ENCODE measurements at places on chromosomes 5 and 9.
A peak's percentile ranks its signal among the peaks of the same experiment; 100 is the strongest.

- peak; percentile 26 for DNase-seq
Measured at GRCh38 chr9:97615439-97616072, 17.6 kb downstream of the TSTD2 start.

GRCh38 chr5:1538276-1538675, 14.5 kb upstream of the LPCAT1 start:
- DNase-seq: no peak

GRCh38 chr9:128805661-128806060, 12.6 kb upstream of the ENDOG start:
- DNase-seq: no peak

DNA sequence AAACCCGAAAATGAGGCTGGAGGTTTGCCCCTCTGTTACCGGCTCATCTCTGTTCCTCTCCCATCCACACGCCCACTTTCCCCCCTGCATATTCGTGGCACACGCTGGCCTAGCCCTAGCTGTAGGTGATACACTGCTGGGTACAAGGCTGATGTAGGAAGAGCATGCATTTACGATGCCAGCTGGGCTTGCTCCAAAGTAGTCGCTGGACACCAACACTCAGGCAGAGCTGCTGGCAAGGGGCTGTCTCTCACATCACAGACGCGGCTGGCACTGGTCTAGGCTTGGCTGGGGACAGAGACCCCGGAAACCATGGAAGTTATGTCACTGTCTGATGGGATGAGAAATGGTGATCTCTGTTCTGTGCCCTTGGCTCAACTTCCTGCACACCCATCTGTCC, 9.8 kb upstream of the PHYKPL start:
- no peak for DNase-seq

GRCh38 chr9:90018688-90019087, 413.9 kb downstream of the GADD45G start:
- DNase-seq: no peak

- no peak for DNase-seq
Measured at GRCh38 chr9:68455451-68455850, 85.2 kb downstream of the TMEM252 start.

DNA sequence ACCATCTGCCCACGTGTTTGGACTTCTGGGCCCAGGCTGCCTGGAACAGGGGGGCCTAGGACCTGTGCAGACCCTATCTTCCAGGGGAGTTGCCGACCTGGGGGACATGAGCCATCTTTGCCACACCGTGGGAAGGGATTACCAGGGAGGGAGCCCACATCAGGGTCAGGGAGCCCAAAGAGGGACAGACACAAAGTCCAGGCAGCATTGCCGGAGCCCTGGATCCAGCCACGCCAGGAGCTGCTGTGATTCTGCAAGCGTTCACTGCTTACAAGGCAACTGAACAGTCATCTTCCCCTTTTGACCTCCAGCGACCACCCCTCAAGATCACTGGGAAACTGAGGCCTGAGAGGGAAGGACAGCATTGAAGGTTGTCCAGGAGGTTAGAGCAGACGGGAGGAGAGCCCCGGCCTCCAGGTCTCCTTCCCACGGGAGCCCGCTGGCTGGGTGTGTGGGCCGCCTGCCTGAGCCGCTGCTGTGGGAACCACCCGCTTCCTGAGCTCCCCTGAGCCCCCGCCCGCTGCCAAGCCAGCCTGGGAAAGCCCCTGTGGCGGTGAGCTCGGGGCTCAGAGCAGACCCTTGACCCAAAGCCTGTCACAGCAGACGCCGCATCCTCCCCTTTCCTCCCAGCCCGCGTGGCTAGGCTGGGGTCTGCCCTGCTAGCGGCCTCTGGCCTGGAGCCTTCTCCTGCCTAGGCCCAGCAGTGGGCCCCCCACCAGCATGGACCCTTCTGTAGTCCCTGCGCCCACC, 17.1 kb upstream of the NOTCH1 start:
- no peak for DNase-seq

DNA sequence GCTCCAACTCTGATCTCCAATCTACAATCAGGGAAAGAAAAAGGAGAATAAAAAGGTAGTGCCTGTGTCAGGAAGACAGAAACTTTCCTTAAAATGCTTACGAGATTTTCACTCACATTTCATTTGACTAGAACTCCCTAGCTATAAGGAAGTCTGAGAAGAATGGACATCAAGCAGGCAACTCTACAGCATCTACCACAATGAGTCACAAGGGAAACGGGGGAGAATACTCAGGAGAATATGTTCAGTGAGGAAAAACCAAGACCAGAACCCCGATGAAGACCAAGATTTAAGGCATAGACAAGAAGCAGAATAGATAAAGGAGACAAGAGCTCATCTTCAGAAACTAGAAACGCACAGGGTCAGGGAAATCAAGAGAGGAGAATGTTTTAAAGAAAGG, 9.0 kb upstream of the SETD9 start:
- no peak for DNase-seq

- DNase-seq: no peak
Measured at GRCh38 chr5:117255211-117256027, 680.8 kb upstream of the SEMA6A start.

DNA sequence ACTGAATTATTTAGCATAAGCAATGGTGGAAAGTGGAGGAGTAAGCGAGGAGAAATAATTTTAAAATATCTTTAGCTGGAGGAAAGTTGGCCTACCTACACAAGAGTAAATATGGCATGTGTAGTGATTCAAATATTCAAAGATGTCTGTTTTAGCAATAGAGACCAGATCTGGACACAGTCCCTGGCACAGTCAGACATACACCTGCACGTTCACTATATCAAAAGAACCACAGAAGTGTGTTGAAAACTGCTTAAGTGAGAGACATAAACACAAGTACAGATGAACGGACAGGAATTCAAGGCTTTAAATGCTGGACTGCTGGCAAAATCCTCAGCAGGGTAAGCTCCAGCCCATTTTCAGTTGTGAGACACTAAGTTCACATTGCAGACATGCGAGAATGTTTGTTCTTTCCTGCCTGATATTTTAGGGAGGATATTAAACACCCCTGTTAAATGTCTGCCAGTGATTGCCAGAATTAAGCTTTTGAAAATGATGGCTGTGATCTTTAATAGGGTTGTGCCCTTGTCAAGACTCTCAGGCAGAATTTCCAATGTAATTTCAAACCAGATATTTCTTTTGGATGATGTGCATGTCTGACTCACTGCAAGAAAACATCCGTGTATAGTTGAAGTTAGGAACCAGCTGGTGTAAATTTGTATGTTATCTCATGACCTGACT, 810.6 kb downstream of the TLE4 start:
- no peak for DNase-seq

DNA sequence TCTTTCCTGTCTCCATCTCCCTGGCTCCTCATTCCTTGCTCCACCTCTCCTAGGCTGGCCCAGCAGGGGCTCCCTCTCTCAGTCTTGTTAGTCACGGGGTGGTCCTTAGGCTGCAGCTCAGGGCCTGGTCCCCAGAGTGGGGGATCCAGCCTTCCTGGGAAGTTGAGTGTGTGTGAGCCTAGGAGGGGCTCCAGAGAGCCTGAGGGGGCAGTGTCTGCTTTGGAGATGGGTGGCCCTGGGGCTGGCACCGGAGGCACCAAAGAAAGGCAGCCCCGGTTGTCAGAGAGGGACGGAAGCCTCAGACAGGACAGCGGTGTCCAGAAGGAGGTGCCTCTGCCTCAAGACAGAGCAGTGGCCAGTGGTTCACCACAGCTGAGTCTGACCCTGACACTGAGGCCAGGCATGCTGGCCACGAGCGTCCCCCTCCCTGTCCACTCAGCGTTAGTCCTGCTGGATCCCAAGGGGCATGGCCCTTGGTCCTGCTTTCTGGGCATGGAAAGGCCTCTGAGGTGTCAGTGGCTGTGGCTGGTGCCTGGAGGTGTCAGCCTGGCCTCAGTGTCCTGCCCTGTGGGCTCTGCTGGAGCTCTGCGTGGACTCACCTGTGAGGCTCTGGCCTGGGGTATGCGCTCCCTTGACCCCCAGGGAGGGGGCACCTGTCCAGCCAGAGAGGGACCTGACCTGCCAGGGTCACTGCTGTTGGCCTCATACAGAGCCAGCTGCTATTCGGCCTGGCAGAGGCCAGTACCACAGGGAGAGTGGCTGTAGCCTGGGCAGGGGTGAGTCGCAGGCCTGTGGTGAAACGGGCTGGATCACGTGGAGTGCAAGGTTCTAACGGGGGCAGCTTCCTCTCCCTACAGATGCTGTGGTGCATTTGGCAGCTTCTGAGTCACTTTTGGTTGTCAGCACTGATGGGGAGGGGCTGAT, 130.6 kb downstream of the CACNA1B start:
- no peak for DNase-seq

DNA sequence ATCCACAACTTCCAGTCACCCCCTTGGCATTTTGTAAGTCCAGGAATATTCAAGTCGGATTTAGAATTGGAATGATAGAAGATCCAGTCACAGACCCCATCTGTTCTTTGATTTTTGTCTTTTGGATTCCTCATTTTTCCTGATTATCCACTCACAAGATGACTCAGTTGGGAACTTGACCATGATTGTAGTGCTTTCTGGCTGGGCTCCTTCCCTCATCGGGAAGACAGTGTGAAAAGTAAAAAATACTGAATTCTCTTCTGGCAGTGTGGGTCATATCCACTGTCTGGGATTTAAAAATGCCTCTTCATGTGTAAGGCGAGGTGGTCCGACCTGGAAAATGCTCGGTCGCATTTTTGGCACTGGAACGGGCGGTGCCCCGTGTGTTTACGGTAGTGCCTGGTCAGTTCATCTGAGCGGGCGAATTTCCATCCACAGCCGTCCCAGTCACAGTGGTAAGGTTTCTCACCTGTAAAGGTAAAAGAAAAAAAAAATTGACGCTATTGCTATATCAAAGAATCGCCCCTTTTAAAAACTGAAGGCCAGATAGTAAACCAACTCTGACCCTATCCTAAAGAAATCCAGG, 4.0 kb downstream of the KLF4 start:
- DNase-seq: no peak

- DNase-seq: no peak
Measured at GRCh38 chr9:113481176-113481787, 17.8 kb downstream of the RGS3 start.

DNA sequence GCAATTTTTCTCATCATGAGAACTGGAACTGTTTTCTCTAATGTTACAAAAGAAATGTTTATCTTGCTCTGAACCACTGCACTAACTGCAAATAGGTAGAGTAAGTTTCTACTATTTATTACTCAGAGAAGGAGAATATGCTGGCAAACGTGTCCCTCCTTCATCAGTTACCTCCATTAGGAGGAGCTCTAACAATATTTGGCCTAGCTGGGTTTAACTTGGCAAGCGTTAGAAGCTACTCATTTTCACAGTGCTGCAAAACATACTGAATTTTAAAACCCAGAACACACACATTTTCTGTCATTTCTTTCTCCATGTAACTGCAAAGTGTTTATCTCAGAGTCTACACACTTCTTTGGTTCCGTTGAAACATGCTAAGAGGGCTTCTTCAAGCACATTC, 101.0 kb upstream of the GABRG2 start:
- DNase-seq: peak; percentile 10

- DNase-seq: no peak
Measured at GRCh38 chr5:36590513-36591286, 15.7 kb upstream of the SLC1A3 start.

DNA sequence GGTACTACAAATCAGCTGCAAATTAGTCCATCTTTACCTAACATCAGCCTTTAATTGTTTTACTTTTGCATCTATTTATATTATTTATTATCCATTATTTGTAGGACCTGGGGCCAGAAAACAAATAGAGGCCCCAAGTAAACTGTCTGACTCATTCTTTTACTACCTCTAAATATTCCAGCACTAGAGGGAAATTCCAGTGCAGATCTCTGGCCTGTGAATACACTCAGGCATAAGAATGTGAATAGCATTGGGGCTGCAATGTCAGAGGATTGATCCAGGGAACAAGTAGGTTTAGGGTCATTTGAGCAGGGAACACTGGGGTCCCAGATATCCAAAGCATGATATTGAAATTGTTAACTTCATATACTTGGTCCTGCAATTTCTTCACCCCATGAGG, 176.6 kb upstream of the TYRP1 start:
- no peak for DNase-seq

DNA sequence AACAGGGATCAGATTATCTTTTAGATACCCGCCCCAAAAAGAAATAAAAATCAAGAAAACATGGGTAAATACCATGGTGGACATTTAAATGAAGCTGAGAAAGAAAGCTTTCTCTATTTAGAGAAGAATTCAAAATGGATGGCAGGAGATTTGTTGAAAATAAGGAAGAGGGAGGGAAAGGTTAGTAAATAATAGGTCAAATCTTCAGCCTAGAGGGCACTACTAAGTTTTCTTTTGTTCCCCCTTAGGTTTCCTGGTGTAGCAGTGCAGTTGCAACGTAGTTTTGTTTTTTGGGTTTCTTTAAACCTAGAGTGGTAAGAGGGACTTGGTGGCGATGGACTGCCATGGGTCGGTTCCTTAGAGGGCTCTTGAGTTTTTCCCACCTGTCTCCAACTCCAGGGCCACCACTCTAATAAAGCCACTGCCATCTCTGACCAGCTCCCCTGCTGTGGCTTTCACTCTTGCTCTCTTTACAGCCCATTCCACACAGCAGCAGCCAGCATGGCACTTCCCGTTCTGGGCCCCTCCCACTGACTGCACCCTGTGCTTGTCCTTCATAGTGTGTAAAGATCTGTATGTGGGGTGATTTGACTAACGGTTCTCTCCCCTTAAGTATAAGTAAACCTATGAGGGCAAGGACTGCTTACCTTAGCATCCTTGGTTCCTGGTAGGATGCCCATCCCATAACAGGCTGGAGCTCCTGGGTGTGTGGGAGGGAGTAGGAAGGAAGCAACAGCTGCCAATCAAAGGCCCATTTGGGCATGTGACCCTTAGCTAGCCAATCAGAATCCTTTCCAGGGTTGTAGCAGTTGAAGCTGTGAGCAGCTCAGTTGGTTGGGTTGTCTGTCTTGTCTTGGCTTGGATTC, 118.3 kb downstream of the SLC1A3 start:
- DNase-seq: no peak

GRCh38 chr5:152397581-152397980, 7.5 kb downstream of the NMUR2 start:
- no peak for DNase-seq

GRCh38 chr9:124574534-124575375, 67.6 kb upstream of the NR5A1 start:
- DNase-seq: no peak

- no peak for DNase-seq
Measured at GRCh38 chr9:86034863-86035734, 64.3 kb downstream of the GOLM1 start.

GRCh38 chr9:37011530-37011929, 22.5 kb downstream of the PAX5 start:
- DNase-seq: no peak

GRCh38 chr9:33277484-33277883, 12.6 kb downstream of the CHMP5 start:
- DNase-seq: no peak

DNA sequence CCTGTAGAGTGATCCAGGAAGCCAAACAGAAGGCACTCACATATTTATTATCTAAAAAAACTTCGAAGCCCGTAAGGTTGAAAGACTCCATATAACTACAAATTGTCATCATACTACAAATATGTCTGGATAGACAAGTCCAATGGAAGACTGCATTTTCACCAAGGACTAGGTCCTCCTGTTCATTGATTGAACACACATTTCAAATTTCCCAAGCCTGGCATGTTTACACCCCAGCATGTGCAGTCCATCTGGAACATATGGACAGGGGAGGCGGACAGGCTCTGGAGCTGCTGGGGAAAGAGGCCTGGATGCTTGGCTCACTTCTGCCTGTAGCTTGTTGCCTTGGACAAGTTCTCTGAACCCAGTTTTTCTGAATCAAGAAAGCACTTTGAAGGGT, 378.7 kb downstream of the ENC1 start:
- DNase-seq: no peak
